ENCODE measurements at places on chromosomes 3 and 15.

GRCh38 chr3:109275702-109276293 is 40.5 kb downstream of the DPPA2 start:
- no peak for DNase-seq

GRCh38 chr3:93961489-93961888 is 12.2 kb downstream of the PROS1 start:
- DNase-seq, result no peak

DNA sequence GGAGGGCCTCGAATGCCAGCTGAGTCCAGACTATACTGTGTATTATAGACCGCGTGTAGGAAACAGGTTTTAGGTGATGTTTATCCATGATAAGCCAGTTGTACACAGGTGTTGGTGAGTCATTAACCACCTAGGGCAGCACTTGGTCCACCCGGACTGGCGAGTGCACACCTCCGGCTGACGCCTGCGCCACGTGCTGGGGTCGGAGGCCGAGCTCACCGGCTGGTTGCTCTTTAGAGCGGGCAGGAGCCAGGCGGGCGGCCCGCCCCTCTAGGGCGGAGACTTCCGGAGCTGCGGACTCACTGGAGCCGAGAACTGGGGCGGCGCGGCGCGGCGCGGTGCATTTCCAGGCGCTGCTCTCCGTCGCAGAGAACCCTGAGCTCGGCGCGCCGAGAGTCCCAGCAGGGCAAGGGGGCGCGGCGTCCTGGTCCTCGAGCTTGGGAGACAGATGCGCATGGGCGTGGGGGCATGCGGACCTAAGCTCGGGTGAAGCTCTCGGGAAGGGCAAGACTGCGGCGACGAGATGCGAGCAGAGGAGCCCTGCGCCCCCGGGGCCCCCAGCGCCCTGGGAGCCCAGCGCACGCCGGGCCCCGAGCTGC is at the start of gene ESYT3:
Gene ESYT3, plus strand, starts transcription at position 341 of the 599 bp plus-strand sequence. Its CDS starts 183 bp downstream, at position 524.
- peak; percentile 48 for DNase-seq

GRCh38 chr3:118536764-118537163 is 497.9 kb downstream of the IGSF11 start:
- DNase-seq, result no peak

GRCh38 chr15:62099094-62099601 is 32.4 kb downstream of the C2CD4A start:
- DNase-seq, result no peak

DNA sequence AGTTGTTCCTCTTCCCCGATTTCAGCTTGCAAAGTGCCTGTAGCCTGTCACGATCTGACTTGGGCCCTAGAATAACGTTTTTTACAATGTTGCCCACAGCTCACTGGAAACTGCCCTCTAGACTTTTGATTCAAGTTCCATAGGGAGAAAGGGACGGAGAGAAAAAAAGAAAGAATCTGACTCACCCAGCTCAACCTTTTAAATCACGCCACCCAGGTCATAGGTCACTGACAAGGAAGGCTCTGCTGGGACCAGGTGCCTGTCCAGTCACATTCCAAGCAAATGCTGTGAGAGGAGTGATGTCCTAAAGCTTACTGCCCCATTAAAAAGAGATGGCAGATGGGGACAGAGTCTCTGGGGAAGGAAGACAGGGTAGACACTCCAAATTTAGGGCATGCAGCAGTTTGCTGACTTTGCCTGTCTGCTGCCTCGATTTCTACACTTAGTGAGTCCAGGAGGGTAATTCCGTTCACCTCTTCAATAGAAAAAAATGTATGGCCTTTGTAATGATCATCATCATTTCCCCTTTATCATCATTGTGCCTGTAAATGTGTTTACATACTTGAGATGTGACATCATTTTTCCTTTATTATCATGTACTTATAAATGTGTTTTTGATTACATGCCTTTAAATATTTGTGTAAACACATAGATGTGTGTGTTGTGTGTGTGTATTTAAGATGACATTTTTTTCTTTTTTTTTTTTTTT is 8.4 kb upstream of the MYO1E start:
- no peak for DNase-seq

DNA sequence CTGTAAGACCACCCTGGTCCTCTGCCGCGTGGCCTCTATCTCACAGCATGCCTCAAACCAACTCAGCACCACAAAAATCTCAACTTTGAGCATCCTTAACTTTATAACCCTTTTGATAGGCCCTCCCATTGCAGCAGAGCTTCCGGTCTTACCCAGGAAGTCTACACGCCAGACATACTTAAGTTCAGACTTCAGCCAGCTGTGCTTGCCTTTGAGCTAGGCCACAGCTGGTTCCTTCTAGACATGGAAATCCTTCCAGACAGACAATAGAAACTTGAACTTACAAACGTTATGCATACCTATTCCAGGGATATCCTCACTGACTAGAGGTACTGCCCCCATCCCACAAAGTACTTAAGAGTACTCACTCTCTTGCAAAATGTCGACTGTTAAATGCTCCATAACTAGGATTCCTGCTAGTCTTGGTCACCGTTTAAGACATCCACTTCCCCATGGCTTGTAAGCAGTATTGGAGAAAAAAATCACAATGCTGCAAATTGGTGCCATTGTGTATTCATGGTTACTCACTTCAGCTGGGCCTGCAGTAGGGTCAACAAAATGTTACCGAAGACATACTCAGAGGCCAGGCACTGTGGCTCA is 183.5 kb downstream of the TBL1XR1 start:
- no peak for DNase-seq

DNA sequence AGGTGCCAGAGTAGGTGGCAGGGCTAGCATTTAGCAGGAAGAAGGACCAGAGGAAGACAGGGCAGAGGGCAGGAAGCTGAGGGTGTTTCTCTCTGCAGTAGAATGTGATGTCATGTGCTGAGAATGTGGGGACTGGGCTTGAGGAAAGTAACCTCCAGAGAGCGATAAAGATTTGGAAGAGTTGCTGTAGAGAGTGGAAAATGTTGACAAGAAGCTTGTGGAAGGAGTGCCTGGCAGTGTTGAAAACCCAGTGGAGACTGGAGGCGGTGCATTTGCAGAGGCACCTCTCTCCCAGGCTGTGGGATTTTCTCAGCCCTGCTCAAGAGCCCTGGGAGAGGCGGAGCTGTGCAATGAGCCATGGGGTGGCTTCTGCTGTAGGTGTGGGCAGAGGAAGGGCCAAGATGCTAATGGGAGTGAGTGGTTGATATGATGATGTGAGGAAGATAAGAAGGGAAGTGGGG is 54.8 kb downstream of the MESD start:
- no peak for DNase-seq

- no peak for DNase-seq
These were observed 37.7 kb downstream of the ZDHHC23 start for GRCh38 chr3:113985541-113985940.

GRCh38 chr3:121836481-121836880 is 1.5 kb downstream of the EAF2 start:
- DNase-seq, result no peak

DNA sequence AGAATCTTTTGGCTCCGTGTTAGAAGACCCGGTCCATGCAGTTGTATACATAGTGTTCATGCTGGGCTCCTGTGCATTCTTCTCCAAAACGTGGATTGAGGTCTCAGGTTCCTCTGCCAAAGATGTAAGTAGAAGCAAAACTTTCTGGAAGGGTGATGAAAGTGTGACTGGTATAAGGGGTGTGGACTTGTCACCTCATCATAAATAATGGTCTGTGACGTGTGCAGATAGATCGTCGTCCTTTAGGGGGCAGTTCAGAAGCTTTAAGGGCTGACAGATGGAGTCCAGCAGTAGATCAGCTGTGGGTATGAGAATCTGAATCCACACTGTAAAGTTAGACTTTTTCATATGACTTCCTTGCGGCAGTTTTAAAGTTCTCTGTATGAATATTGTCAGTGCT is 15.3 kb downstream of the SEC61A1 start:
- no peak for DNase-seq

- DNase-seq, result no peak
These were observed 164.3 kb downstream of the ECT2 start for GRCh38 chr3:172914854-172915253.

GRCh38 chr3:79514069-79514468 is 253.7 kb downstream of the ROBO1 start:
- DNase-seq, result no peak

DNA sequence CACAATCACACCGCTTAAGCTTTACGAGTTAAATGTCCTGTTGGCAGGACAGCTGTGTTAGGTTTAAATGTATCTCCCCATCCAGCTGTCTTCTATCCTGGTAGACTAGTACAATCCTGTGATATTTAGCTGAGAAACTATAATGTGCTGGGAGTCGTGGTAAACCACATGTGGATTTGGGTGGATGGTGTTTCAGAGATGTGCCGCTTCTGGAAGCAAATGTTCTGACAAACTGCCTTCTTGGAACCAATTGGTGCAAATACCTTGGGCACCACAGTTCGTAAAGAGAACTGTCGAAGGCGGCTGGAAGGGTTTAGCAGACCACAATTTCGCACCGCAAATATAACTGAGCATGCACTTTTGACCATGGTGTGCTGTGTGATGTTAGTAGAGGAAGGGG is 15.0 kb downstream of the SCG5 start:
- no peak for DNase-seq

DNA sequence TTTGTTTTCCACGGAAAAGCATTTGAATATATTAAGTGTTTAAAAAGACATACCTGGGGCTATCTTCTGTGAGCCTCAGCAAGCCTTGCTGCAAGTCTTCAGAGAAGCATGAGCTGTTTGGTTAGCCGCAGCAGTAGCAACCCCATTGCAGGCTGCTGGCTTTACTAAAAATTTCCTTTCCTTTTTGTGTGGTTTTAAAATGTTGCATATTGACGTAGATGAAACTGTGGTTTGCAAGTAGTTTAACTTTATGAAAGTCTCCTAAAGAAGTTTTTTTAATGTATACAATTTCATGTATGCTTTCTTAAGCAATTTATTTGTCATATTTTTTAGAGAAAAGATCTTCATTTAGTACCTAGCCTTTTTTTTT is at the start of gene GPR171:
Gene GPR171, minus strand, starts transcription at position 166 of the 370 bp plus-strand sequence. CDS start 3,830 bp downstream, outside the sequence.
- no peak for DNase-seq

DNA sequence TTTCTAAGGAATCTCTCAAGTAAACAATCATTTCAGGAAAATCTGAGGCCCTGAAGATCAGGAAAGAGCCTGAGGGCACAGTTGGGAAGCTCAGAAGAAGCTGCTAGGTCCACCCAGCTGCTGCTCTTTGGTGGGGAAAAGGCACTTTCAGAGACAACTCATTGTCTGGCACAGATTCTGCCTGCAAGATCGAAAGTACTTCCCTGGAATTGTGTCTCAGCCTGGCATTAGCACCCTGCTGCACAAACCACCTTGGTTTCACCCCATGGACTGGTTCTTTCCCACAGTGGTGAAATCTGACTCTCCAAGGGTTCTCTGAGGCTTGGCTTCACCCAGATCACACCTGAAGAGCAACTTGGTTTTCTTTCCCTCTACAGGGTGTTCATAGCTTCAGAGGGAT is 18.7 kb downstream of the THRB start:
- no peak for DNase-seq

- no peak for DNase-seq
These were observed 87.8 kb upstream of the CTDSPL start for GRCh38 chr3:37773911-37774310.

DNA sequence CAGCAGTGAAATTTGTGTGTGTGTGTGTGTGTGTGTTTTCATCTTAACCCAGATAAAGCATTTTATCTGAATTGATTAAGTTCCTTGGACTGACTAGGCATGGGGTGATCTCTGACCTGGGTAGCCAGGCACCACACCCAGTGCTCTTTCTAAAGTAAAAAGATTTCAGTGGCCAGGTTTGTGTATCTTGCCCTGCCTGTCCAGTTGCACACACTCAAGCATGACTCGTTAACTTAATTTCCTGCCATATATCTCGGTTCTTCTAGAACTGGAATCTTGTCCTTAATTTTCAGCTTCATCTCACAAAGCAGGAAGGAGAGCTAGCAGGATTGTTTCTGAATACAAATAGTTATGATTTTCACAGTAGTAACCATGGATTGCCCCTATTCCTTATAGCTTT is 17.0 kb downstream of the TM4SF18 start:
- no peak for DNase-seq

GRCh38 chr15:74625693-74626092 is 10.1 kb downstream of the CLK3 start:
- DNase-seq, result no peak

GRCh38 chr3:24401090-24401810 is 93.4 kb downstream of the THRB start:
- no peak for DNase-seq

DNA sequence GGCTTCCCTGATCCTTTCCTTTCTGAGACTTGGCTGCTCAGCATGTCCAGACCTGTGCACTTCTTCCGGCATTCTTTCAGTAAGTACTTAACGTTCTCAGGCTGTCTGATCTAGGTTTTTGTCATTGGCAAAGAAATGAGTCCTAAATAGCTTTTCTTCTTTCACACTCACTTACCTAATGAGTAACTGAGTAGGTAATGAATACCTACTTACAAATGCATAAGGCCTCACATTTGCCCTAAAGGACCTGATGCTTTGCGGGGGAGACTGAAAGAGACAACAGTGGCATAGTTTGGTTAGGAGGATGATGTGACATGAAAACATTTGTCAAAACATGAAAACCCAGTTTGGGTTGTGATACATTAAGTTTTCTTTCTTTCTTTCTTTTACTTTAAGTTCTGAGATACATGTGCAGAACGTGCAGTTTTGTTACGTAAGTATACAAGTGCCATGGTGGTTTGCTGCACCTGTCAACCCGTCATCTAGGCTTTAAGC is 516.7 kb upstream of the CFAP20DC start:
- DNase-seq, result no peak

DNA sequence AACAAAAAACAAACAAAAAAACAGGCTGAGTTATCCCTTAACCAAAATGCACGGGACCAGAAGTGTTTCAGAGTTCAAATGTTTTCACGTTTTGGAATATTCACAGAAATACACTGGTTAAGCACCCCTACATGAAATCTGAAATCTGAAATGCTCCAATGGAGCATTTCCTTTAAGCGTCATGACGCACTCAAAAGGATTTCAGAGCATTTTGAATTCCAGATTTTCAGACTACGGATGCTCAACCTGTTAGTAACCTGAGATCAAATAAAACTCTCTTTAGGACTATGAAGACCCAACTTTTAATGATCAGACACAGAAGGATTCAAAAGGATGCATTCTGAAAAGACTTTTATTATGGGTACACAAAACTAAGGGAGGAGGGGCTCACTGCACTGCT is 9.6 kb downstream of the CLPX start:
- DNase-seq, result no peak

DNA sequence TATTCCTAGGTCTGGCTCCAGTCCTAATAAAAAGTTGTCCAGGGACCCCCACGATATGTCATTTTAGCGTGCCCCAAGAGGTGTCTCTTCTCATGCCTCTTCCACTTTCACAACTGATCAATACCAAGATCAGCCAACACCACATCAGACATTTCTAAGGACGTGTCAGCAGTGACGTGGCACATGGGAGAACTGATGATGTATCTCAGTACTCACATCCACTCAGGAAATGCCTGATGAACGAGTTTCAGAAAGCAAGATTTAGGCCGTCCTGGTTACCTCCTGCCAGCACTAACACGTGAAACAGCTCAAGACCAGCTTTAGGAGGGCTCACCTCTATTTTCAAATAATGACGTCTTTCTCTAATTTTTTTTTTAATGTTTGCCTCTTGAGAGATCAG is 19.6 kb downstream of the VGLL4 start:
- peak; percentile 54 for DNase-seq

GRCh38 chr3:78707609-78708008 is 1060.2 kb downstream of the ROBO1 start:
- no peak for DNase-seq

- DNase-seq, result peak; percentile 17
These were observed 25.6 kb upstream of the NLGN1 start for GRCh38 chr3:173371848-173372487.

Measured in NCI-H526 treated with DMSO at 0.1 percent for 48 hours (cell line).